Globus pallidus (tissue), 1 donor: ENCODE measurements at places on chromosomes 5 and 9.
A peak's percentile ranks its signal among the peaks of the same experiment; 100 is the strongest.

DNA sequence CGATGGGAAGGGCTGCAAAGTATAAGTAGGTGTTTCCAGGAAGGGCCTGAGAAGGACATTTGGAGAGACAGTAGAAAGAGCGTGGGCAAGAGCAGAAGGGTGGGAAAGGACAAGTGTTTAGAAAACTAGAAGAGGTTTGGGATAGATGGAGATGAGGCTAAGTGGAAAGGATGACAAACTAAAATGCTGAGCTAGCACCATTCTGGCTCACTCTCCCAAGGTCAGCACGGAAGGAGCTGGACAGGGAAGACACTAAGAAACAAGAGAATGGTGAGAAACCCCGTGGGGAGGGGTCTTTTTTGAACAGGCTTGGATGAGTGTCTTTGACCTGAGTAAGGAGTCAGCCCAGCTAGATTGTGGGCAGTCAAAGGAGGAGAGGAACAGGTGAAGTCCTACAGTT is 286.0 kb downstream of the CDK5RAP2 start:
- no peak for DNase-seq

DNA sequence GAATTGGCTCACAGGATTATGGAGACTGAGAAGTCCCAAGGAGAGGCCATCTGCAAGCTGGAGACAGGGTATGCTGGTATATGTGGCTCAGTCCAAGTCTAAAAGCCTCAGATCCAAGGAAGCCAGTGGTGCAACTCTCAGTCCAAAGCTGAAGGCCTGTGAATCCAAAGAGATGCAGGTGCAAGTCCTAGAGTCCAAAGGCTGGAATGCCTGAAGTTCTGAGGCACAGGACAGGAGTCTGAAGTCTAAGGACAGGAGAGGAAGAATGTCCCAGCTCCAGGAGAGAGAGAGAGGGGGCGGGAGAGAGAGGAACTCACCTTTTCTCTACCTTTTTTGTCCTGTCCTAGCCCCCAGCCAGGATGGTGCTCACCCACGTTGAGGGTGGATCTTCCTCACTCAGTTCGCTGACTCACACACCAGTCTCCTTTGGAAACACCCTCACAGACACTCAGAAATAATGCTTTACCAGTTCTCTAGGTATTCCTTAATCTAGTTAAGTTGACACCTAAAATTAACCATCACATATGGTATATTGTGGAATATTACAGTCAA is 49.6 kb downstream of the KCNN2 start:
- no peak for DNase-seq

- no peak for DNase-seq
Measured at GRCh38 chr9:137041124-137041523, 4.9 kb downstream of the NPDC1 start.

DNA sequence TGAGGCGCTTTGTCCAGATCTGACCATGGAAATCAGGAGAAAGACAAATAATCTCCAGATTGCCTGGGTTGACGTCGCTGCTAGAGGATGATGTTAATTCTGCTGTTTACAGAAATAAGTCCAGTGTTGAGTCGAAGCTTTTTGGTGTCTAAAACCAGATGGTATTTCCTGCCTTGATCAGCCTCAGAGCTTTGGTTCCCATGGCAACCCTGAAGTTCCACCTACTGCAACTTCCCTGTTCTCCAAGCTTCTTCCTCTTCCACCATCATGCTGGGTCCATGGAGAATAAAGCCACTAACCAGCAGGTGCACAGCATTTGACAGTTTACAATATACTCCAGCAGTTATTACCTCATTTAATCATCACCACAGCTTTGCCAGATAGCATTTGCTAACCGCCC is 18.0 kb upstream of the GABBR2 start:
- DNase-seq: peak; percentile 34

- DNase-seq: no peak
Measured at GRCh38 chr5:79602889-79603288, 9.4 kb upstream of the TENT2 start.

- DNase-seq: no peak
Measured at GRCh38 chr5:151274666-151275065, 21.7 kb downstream of the GM2A start.
